Renal cortical epithelial cell (primary cell): ENCODE measurements at places on chromosomes 1 and 21. TPM values are rescaled to one million over a fixed set of nuclear protein-coding genes. Genes with fewer than 3 reads are reported as not detected.

DNA sequence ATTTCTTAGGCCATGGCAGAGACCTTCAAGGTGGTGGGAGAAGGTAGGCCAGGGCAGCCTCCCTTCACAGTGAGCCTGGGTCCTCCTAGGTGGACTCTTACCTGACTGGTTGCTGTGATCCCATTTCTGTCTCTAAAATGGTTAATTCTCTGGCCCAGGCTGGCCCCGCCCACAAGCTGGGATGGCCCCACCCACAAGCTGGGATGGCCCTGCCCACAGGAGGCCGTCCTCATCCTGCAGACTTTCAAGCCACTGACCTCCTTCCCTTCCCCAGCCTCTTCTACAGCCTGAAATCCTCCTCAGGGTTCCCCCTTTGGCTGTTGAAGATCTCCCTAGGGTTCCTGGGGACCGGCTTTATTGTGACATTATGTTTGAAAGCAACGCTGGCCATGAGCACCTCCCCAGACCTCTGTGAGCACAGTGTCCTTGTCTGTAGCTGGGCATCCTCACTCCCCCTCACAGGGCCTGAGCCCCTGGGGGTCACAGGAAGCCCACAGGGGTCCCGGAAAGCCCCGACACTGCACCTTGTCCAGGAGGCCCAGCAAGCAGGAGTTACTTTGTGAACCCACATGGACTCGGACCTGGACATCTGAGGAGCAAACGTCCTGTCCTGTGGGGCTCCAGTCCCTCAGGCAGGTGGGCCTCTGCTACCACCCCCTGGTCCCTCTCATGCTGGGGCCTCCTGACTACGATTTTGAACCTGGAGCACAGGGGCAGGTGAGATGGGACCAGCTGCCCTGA is 621.7 kb downstream of the MATN1 start:
- no peak for DNase-seq

DNA sequence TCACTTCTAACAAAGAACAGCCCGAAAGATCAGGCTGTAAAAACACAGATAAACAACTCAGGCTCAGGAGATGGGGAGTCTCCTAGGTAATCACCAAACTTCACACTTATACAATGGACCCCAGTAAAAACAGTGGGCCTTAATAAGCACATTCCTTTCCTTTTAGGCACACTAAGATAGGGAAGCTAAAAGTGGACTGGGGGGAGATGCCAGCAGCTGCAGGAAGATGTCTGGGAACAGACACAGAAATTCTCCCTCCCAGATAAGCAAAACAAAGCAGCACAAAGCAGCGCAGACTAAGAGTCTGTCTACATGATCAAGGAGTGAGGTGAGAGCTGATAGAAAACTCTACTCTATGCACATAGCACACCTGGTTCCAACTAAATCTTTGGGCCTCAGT is 29.0 kb upstream of the CTBS start:
- no peak for DNase-seq

GRCh38 chr1:245566952-245567351 is 412.2 kb downstream of the KIF26B start:
- DNase-seq: peak; percentile 32

DNA sequence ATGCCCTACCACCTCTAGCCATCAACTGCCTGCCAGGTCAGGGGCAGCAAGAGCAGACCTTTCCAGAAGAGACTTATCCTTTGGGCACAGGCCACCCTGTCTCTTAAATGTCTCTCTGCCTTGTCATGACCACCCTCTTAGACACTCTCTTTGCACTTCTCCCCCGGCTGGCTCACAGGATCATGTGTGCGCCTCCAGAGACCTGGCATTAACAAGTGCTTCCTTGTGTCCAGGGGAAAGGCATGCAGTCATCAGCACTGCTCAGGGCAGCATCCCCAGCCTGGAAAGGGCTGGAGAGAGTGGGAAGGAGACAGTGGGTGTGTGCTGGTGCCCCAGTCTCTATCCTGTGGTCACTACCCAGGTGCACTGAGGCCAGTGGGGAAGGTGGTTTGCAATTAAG is 85.2 kb upstream of the TLR5 start:
- no peak for DNase-seq

Gene ITPKB
- 1.6 and 5.9 TPM in 2 replicates for total RNA-seq

Gene HSPA6
- total RNA-seq: 0.17 and 0.25 TPM in 2 replicates

Gene CYP4A11
- total RNA-seq: not detected in 2 replicates

Gene CDA
- total RNA-seq: 4.6 and 13.0 TPM in 2 replicates

Gene DMBX1
- not detected in 2 replicates for total RNA-seq

Gene TNNI3K
- total RNA-seq: 0.35 TPM in 1 of 2 replicates, not detected in the other

- DNase-seq: no peak
Observed at GRCh38 chr1:245679821-245680780, 525.3 kb downstream of the KIF26B start.

Gene RPS27
- 242 and 820 TPM in 2 replicates for total RNA-seq

GRCh38 chr1:43479414-43479813 is 25.7 kb upstream of the HYI start:
- DNase-seq: no peak

GRCh38 chr1:169753549-169753948 is 19.7 kb upstream of the SELE start:
- no peak for DNase-seq

- DNase-seq: no peak
Observed at GRCh38 chr21:35690436-35690835, 369.9 kb downstream of the SETD4 start.

DNA sequence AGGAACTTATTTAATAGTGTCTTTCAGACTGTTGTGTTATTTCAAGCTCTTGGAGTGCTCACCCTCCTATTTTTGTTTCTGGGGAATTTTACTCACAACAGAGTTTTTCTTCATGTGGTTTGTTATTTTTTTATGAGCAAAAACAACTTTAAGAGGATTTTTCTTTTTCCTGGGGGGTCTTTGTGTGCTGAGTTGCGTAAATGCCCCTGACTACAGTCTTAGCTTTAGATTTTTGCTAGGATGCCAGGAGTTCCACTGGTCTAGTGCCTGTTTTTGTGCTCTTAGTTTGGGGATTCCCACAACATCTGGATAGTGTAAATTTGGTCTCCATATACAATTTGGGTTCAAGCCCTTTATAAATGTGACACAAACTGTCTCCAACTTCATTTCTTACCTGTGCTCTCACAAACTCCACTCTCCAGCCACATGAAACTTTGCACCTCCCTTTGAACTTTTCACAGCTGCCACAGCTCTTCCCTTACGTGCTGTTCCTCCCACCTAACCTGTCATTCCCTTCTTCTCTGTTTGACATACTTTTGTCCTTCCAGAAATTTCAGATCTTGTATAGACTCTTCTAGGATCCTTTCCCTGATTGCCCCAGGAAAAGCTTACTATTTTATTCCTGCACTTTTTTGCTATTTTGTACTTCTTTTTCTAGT is 180.2 kb downstream of the CRB1 start:
- no peak for DNase-seq

DNA sequence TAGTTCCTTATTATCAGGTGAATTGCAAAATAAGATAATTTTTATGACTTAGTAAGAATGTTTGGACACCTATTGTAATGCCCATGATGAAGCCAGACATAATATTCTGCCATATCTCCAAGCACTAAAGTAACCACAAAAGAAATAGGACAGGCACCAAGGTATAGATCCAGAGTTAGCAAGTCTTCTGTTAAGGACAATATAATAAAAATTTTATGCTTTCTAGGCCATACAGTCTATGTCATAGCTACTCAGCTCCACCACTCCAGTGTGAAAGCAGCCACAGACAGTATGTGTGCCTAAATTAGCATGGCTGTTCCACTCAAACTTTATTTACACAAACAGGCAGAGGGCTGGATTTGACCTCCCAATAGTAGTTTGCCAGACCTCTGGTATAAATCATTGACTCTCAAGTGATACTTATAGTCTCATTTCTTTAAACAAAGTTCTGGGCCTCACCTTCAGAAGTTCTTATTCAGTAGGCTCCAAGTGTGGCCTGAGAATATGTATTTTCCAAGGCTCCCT is 88.3 kb downstream of the SCMH1 start:
- no peak for DNase-seq

DNA sequence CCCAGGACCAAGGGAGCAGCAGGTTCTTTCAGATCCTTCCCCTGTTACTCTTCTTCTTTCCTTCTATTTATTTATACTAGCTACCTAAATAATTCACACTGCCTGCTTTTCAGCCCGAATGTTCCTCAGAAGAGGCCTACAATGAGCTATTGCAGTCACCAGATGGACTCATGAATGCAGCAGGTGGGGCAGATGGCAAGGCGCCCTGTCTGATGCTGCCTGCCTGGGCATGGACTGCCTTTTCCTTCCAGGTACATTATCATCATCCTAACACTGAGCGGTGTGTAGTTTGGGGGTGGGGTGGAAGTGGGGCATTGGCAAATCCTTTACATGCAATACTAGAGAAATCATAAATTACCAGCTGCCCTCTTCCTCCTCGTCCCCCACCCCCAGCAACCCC is 17.6 kb downstream of the ESRRG start:
- DNase-seq: no peak

GRCh38 chr1:38444770-38445442 is 398.3 kb upstream of the POU3F1 start:
- no peak for DNase-seq

GRCh38 chr1:160096274-160097116 is 1.9 kb downstream of the IGSF8 start:
- peak; percentile 35 for DNase-seq

DNA sequence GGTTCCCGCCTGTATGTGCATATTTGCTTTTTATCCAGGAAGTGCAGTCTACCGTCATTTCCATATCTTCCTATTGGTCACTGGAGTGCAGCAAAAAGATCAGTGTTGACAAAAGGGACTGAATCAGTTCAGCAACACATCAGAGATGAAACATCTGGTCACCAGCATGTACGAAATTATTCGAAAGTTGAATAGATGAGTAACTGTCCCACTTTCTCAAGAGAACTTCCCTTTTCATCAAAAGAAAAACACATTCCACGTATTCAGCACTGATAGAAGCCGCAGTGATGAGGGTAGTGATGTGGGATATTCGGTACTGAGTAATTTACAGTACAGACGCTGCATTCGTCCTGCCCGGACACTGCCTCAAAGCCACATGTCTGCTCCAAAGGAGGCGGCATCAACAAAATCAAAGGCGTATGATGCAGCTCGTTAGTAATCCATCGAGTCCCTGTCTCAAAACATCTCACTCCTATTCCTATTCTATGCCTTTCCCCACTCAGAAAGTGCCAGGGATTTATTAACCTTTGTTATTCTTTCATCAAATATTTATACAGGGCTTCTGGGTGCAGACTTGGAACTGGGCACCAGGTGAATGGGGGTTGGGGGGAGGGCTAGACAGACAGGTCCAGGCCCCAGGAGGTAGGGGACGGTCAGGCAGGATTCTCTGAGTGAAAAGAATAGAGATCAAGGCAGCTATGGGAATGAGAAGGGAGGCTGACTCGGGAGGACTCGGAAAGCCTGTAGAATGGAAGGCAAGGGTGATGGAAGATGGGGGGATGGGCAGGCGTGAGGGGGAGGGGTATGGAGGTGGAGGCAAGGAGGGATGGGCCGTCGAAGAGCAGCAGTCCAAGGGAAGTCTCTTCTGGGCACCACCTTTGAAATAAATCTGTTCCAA is 79.5 kb upstream of the SLC45A1 start:
- DNase-seq: no peak

GRCh38 chr1:43565600-43566360 is 35.1 kb downstream of the PTPRF start:
- no peak for DNase-seq

- DNase-seq: no peak
Observed at GRCh38 chr1:1068517-1069055, 5.5 kb downstream of the RNF223 start.

Gene KLHL20
- 27.4 and 32.1 TPM in 2 replicates for total RNA-seq
